Kidney epithelial cell (primary cell): ENCODE measurements at places on chromosomes 13 and 19. TPM values are rescaled to one million over a fixed set of nuclear protein-coding genes. Genes with fewer than 3 reads are reported as not detected.

GRCh38 chr19:50341091-50341564, 12.0 kb upstream of the KCNC3 start:
- no peak for DNase-seq

GRCh38 chr13:51629491-51630287, 45.4 kb downstream of the WDFY2 start:
- DNase-seq = no peak

DNA sequence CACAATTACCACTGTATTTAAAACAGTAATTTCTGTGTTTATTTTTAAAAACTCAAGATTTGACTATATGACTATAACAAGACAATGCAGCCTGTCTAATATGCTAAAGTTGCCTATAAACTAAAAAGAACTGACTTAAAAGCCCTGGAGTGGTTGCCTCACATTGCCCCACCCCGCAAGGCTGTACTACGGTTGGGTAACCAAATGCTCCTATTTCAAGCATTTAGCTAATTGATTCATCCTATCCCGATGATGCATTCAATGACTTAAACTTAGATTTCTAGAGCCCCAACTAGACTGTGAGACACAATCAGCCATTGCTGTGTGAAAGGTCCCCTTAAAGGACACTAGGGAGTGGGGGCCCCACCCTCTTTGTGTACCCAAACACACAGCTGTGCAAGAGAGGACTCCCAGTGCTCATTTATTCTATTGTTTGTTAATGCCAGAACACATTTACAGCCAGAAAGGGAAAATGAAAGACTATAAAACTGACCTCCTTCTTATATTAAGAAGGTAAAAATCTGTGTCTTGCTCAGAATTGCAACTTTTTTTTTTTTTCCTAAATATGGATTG, 66.9 kb downstream of the MIPEP start:
- no peak for DNase-seq

DNA sequence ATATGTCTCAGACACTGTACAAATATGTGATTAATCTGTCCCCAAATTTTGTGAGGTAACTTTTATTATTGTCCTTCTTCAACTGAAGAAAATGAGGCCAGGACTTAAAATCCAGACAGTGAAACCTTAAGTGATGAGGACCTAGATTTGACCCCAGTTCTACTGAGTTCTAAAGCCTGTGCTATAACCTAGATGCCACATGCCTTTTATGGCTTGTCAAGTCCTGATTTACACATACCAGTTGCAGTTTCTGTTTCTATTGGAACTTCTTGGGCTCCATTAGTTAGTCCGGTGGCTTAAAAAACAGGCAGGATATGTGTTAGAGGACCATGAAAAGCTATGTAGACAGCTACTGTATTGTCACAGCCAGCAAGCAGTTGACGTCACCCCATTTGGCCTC, 436.5 kb upstream of the KLHL1 start:
- DNase-seq = no peak

- no peak for DNase-seq
Measured at GRCh38 chr13:32115066-32115465, 83.5 kb downstream of the FRY start.

DNA sequence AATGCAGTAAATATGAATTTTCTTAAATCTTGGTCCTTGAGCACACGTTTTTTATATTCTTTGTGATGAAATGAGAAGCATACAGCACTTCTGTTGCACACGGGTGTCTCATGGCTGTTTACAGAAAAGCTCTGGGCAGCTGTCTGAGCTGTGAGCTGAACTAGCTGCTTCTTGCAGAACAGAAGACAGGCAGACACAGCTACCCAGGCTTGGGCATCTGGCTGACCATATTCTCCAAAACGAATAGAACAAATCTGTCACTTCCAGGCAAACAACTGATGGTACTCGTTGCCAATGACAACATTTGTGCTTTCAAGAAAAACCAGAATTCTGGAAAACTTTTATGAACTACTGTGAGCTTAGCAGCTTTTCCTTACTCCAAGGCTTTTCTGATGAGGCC, 16.2 kb downstream of the PCID2 start:
- no peak for DNase-seq

DNA sequence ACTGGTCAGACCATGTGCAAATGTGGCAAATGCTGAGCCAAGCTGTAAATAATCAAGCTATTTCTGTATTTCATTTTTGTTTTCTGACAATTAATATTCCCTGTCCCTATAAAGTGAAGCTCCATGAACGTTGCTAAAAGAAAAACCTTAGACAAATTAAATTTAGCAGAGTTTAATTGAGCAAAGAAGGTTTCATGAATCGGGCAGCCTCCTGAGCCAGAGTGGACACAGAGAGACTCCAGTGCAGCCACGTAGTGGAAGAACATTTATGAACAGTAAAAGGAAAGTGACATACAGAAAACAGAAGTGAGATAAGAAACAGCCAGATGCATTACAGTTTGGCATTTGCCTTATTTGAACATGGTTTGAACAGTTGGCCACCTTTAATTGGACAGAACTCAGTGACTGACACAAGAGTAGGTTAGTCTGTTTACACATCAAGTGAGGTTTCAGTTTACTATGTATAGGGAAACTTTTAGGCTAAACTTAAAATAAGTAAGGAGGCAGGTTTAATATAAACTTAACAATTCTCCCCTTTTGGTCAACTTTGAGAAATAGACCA, 69.7 kb downstream of the UFM1 start:
- DNase-seq = no peak

Gene PCP2
- 0.75 TPM in 1 of 2 replicates, not detected in the other for total RNA-seq

Gene CEACAM7
- total RNA-seq = not detected in 2 replicates

Gene KLK8
- total RNA-seq = 3.1 and 7.1 TPM in 2 replicates

Gene TMEM145
- total RNA-seq = 0.54 and 4.9 TPM in 2 replicates
